ENCODE measurements at places on chromosomes 13 and 19. TPM values are rescaled to one million over a fixed set of nuclear protein-coding genes. Genes with fewer than 3 reads are reported as not detected.

The ZNF329 gene
- total RNA-seq: 10.1 TPM

The PRTN3 gene
- not detected for total RNA-seq

The ARHGAP33 gene
- 1.3 TPM for total RNA-seq

The CHERP gene
- 7.4 TPM for total RNA-seq

The THSD1 gene
- 26.5 TPM for total RNA-seq

The MYPOP gene
- total RNA-seq: 1.1 TPM

The KIR3DL1 gene
- not detected for total RNA-seq

All from endothelial cell of coronary artery (primary cell).